ENCODE measurements at places on chromosomes 2 and 18.

DNA sequence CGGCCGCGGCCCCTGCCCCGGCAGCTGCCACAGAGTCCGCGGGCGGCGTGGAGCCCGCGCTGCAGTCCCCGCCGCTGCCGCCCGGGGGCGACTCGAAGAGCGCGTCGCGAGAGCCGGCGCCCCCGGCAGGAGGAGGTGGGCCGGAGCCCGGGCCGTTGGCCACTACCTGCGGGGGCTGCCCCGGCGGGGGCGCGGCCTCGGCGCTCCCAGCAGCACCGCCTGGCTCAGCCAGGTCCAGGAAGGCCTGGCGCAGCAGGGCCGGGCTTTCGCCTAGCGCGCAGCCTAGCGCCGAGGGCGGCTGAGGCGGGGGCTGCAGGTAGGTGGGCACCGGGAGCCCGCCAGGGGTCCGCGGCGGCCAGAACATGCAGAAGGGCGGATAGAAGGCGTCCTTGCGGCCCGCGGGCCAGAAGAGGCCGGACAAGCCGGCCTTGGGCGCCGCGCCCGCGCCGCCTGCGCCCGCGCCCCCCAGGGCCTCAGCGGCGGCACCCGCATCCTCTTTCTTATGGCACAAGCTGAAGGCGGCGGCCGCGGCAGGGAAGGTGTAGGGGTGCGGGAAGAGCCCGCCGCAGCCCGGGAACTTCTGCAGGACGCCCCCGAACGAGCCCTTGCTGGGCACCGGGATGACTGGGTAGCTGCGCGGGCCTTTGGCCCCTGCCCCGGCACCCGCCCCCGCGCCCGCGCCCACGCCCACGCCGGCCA, 3.9 kb downstream of the SKOR2 start:
- peaks cover 7% of the 10 kb centered on the region for H3K36me3 ChIP-seq
- H3K27ac ChIP-seq = no peak overlapping the region
- H3K27me3 ChIP-seq = peaks cover 78% of the 10 kb centered on the region
- DNase-seq = peak; percentile 24
- peaks cover 24% of the 10 kb centered on the region for H3K4me1 ChIP-seq
- H3K4me3 ChIP-seq = no peak overlapping the region

DNA sequence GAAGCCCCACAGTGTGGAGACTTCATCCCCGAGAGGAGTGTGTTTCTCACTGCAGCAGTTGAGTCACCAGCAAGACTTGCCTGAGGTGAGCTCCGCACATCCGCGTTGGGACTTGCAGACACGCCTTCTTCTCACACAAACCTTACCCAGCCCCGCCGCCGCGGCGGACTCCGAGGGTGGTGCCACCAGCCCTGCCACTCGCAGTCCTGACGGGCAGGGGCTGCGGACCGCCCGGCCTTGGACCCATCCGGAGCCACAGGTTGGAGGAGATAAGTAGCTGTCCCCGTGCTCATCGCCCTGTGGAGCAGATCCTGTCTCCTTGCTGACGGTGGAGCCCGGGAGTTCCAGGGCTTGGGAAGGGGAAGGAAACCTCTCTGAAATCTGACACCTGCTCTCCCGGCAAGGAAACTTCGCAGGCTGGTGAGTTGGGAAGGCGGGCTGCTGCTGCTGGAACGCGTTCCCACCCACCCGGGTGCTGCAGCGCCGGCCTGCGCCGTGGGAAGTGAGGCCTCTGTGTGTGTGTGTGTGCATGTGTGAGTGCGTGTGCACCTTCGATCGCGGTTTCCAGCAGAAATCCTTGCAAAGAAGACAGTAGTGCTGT, at the start of gene RAB27B:
Gene RAB27B, plus strand, starts transcription at position 197 of the 601 bp plus-strand sequence. CDS start 49,109 bp downstream, outside the sequence.
- H3K27me3 ChIP-seq = peaks cover 18% of the 10 kb centered on the region
- peaks cover 28% of the 10 kb centered on the region for H3K4me1 ChIP-seq
- peaks cover 8% of the 10 kb centered on the region for H3K36me3 ChIP-seq

- peaks cover 1% of the 10 kb centered on the region for H3K36me3 ChIP-seq
- DNase-seq = no peak
- H3K27me3 ChIP-seq = no peaks in the 10 kb centered on the region
- H3K27ac ChIP-seq = no peak overlapping the region
Observed at GRCh38 chr18:48563027-48563426, 24.2 kb downstream of the CTIF start.

- H3K36me3 ChIP-seq = peaks cover 3% of the 10 kb centered on the region
- H3K27me3 ChIP-seq = no peaks in the 10 kb centered on the region
- no peak overlapping the region for H3K4me3 ChIP-seq
- no peak overlapping the region for H3K27ac ChIP-seq
Observed at GRCh38 chr18:27723168-27723567, 453.8 kb downstream of the CDH2 start.

All from activated T-cell treated with anti-CD3 and anti-CD28 coated beads, Interleukin-2, amount 50 U/mL, for 72 hours (primary cell).